ENCODE measurements at places on chromosomes 11 and 22. TPM values are rescaled to one million over a fixed set of nuclear protein-coding genes. Genes with fewer than 3 reads are reported as not detected.
A peak's percentile ranks its signal among the peaks of the same experiment; 100 is the strongest.

GRCh38 chr11:126511475-126512115 is 156.1 kb downstream of the ST3GAL4 start:
- DNase-seq: no peak

GRCh38 chr11:108897071-108897481 is 232.2 kb downstream of the DDX10 start:
- no peak for DNase-seq

- peak; percentile 41 for DNase-seq
Measured at GRCh38 chr22:26360169-26360885, 68.7 kb upstream of the ASPHD2 start.

DNA sequence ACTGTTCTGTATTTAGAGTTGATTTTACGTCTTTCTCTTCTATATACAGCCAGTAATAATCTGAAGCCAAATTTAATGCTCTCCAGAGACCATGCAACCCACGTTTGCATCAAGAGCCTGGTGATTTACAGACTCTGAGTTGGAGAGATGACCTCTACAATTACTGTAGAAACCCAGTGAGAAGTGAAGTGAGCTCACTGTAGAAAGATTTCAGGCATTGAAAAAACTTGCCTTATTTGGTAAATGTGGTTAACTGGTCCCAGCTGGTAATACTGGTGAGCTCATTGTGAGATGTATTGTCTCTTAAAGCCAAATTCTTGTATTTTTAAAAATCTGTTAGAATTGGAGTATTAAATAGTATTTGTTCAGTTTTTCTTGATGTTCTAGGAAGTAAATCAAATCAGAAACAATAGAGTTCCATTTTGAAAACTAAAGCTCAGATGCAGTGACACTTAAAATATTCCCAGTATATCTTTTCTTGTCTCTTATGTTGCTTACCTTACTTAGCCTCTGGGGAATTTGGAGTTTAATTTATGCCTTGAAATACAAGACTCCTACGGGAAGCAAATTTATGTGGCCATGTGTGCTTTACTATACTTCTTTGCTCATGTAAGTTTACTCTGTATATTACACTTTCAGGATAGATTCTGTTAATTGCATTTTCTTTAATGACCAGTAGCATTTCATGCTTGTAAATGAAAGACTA is 189.9 kb downstream of the ARHGAP42 start:
- no peak for DNase-seq

DNA sequence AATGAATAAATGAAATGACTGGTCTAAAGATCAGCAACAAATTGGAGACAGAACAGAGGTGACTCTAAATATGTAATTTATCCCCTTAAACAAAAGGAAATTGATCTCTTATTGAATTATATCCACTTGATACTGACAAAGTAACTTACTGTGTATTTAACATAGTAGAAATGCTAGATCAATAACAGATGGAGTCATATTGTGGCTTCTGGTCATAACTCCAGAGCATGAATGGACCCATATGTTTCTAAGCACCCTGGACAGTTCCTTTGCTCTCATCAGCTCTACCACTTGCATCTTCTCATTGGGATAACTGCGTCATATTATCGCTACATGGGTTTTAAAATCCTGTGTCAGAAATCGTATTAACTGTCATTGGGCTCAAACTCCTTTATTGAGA is 222.3 kb downstream of the ETS1 start:
- no peak for DNase-seq

GRCh38 chr11:67006029-67006884 is 16.7 kb upstream of the SYT12 start:
- peak; percentile 12 for DNase-seq

- no peak for DNase-seq
Measured at GRCh38 chr11:2160736-2161259, at the start of gene INS. Gene INS (minus strand): TSS chr11:2161209. CDS start chr11:2160971, 238 bp downstream.

- DNase-seq: no peak
Measured at GRCh38 chr11:44992181-44992582, 41.5 kb upstream of the TP53I11 start.

DNA sequence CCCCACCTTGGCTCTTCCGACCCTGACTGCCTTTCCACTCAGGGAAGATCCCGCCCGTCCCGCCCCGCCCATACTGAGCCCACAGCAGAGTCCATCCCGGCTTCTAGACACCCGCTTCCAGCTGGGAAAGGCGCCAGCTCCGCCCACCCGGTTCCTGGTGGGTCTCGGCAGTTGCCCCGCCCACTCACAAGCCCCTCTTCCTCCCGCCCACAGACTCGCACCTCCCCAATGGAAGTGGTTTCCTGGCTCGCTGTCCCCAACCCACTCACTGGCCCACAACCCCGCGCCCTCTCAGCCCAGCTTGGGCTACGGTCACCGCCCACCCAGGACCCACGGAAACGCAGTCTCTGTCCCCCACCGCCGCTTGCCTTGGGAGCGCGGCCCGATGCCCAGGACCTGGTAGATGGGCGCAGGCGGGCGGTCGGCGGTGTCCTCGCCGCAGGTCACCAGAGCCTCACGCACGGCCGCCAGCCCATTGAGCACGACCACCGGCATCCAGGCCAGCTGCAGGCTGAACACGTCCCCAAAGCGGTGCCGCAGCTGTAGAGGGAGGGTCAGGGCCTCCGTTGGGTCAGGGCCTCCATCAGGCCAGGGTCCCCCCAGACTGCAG is 22.2 kb upstream of the CYP2D6 start:
- no peak for DNase-seq

- DNase-seq: no peak
Measured at GRCh38 chr22:33472462-33473344, 414.5 kb upstream of the SYN3 start.

- no peak for DNase-seq
Measured at GRCh38 chr11:72871119-72871518, 56.9 kb downstream of the ATG16L2 start.

DNA sequence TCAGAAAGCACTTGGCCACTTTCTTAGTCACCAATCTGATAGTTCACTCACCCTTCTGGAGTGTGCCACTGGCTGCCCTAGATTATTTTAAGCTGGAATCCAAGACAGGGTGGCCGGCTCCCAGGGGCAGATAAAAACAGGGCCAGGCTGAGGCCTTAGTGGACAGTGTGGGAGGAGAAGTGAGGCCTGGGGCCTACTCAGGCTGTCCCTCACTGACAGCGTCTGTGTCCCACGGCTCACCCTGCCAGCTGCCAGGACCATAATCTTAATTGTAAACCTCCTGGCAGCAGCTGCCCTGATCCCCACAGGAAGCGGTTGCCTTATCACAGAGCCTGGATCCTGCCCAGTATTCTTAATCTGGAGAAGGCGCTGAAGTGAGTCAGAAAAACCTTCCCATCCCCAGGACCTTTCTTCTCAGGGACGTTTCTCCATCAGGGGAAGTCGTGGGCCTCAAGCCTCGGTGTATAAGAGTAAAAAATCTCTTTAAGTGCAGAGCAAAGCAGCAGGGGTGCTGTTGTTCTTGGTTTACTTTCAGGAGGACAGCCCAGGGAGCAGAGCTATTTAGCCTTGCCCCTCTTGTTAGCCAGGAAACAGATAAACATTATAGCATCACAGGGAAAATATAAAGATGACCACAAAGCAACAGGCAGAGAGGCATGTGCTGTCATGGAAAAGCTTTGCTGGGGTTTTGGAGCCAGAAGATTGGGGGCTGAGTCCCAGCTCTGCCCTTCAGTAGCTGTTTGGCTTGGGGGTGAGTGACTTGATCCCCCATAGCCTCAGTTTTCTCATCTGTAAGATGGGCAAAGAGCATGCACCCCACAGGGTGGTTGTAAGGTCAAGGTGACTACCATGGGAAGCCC is 39.6 kb downstream of the TSPAN18 start:
- no peak for DNase-seq

- DNase-seq: no peak
Measured at GRCh38 chr11:82826526-82826925, 73.7 kb downstream of the PRCP start.

- DNase-seq: peak; percentile 14
Measured at GRCh38 chr11:114060392-114061047, 1.0 kb downstream of the ZBTB16 start.

DNA sequence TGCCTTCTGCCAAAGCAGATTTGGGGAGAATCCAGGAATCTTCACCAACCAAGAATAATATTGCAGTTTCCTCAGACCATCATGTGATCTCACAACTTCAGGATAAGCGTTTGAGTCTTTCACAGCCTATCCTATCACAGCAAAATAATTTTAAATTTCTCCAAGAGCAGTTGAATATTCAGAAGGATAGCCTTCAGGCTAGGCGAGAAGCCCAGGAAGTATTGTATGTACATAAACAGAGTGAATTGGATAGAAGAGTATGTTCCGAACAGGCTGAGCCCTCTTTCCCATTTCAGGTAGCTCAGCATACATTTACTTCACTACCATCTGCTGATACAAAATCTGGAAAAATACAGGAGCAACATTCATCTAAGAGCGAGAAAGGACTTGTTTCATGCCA is 36.1 kb downstream of the CEP295 start:
- DNase-seq: no peak

- DNase-seq: no peak
Measured at GRCh38 chr22:38311323-38311620, 6.0 kb downstream of the CSNK1E start.

DNA sequence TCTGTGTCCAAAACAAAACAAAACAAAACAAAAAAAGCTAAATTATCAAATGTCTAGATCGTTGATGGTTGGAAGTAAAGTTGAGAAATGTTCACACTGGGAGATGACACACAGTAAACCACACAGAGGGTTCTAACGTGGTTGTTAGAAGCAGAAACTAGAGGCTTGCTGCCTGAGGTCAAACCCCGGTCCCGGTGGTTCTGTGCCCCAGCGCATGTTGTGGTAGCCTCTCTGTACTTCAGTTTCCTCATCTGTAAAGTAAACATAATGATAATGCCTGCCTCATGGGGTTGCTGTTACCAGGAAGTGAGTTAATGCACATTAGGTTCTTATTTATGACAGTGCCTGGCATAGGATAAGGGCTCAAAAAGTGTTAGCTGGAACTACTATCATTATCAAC is 33.4 kb downstream of the PPARA start:
- no peak for DNase-seq

DNA sequence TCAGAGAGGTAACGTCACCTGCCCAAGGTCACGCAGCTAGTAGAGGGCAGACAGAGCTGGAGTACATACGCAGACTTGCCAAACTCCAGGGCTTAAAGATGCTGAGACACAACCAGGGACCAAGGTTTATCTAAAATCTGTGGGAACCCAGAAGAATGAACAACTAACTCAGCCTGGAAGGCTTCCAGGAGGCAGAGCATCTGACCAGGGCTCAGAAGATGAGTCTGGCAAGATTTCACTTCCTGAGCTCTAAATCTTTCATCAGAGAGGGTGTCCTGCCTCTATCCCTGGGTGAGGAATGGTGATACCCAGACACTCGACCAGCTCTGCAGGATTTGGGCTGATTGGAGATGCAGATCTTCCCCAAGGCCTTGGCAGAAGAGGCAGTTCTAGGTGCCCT is 9.1 kb downstream of the GAL3ST1 start:
- DNase-seq: no peak

GRCh38 chr11:112453601-112454577 is 193.2 kb upstream of the PLET1 start:
- no peak for DNase-seq

DNA sequence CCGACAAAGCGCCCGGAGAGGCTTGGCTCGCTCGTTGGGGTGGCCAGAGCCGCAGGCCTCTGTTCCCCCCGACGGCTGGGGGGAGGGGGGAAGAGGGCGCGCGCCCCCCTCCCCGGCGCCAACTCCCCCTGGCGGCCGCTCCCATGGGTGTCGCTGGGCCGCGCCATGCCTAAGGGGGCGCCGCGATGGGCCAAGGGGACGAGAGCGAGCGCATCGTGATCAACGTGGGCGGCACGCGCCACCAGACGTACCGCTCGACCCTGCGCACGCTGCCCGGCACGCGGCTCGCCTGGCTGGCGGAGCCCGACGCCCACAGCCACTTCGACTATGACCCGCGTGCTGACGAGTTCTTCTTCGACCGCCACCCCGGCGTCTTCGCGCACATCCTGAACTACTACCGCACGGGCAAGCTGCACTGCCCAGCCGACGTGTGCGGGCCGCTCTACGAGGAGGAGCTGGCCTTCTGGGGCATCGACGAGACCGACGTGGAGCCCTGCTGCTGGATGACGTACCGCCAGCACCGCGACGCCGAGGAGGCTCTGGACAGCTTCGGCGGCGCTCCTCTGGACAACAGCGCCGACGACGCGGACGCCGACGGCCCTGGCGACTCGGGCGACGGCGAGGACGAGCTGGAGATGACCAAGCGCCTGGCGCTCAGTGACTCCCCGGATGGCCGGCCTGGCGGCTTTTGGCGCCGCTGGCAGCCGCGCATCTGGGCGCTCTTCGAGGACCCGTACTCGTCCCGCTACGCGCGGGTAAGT is 1.4 kb downstream of the KCNC1 start:
- DNase-seq: no peak

DNA sequence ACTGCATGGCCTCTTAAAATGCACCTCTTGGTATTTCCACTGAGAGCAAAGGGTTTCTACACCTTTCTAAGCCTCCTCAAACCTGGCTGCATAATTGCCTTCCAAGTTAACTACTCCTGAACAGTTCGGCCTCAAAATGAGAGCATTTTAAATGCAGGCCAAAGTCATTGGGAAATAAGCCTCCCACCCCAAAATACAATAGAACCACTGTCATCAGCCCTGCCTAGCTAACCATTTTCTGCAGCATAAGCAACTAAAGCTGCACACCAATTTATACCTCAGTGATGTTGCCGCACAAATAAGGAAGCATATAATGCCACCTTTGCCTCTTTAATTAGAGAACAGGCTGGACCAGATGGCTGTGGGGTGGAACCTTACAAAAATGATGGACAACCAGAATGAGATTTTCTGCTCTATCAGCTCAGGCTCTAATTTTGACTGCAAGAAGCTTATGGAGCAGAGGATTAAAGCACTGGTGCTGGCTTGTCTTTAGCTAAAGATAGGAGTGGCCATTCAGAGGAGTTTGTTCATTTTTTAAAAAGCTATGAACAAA is 4.3 kb downstream of the TOB2 start:
- no peak for DNase-seq

DNA sequence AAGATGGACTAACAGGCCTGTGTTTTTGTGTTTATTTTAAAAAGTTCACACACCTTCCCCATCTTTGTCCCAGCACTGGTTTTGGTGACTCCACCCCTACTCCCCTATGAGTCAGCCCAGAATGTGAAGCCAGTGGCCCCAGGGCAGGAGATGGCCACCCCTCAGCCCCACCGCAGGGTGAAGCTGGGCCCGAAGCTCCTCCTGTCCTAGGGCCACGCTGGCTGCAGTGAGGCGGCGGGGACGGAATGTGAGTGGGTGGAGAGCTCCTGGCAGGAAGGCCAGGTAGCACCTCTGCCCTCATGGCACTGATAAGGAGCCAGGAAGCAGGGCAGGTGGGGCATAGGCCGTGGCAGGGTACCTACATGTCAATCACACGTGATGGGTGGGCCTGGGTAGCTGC is 39.9 kb downstream of the SGSM3 start:
- DNase-seq: no peak

- DNase-seq: no peak
Measured at GRCh38 chr11:10742460-10743208, 8.4 kb upstream of the CTR9 start.

GRCh38 chr22:24801901-24802465 is 4.0 kb upstream of the SGSM1 start:
- no peak for DNase-seq

Gene MIF
- total RNA-seq: 295 TPM

Gene OR4D5
- total RNA-seq: not detected

Gene CNGA4
- total RNA-seq: 0.49 TPM

Gene NLRP14
- not detected for total RNA-seq

Gene CAPN5
- total RNA-seq: 3.2 TPM

Gene ASCL2
- total RNA-seq: 0.29 TPM

Gene BARX2
- not detected for total RNA-seq

Gene C11orf86
- not detected for total RNA-seq

Gene SLC29A2
- total RNA-seq: 14.7 TPM

Gene CCDC87
- total RNA-seq: 0.10 TPM
